ENCODE measurements at places on chromosomes 5 and 9. TPM values are rescaled to one million over a fixed set of nuclear protein-coding genes. Genes with fewer than 3 reads are reported as not detected.

TMEM252 gene
- 0.30 TPM for total RNA-seq

SLC25A2 gene
- 0.71 TPM for total RNA-seq

DNA sequence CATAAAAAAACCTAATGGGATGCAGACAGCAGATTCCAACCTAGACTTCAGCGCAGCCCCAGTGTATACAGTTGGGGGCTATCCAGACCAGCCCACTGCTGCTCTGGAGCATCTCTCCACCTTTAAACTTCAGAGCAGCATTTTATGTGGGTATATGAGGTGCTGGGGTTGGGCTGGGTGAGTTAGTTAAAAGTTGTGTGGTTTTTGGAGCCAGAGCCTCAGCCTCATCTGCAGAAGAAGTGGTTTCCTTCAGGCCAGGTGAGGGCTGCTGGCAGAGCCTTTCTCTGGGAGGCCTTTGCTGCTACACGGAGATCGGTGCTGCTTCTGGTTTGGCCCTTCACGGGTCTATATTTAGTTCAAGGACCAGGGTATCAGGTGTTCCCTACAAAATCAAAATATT lies 228.3 kb downstream of the PDZD2 start:
- no peak for DNase-seq

- DNase-seq = no peak
Measured at GRCh38 chr5:146222005-146222404, 18.6 kb downstream of the RBM27 start.

- no peak for DNase-seq
Measured at GRCh38 chr5:133756756-133757155, 144.4 kb upstream of the FSTL4 start.

- no peak for DNase-seq
Measured at GRCh38 chr5:42274913-42275312, 148.3 kb upstream of the GHR start.
